ENCODE measurements at places on chromosomes 12 and 14. TPM values are rescaled to one million over a fixed set of nuclear protein-coding genes. Genes with fewer than 3 reads are reported as not detected.

Gene NTN4
- 43.1 TPM for total RNA-seq

Gene FAM186B
- not detected for total RNA-seq

Gene NPAS3
- total RNA-seq, result 1.9 TPM

Gene CCDC177
- not detected for total RNA-seq

Gene APOLD1
- 21.4 TPM for total RNA-seq

Gene NINJ2
- total RNA-seq, result not detected

Gene FAM90A1
- total RNA-seq, result 0.43 TPM

Gene LAG3
- total RNA-seq, result 0.17 TPM

Gene TTC9
- total RNA-seq, result not detected

Gene ABCD2
- not detected for total RNA-seq

Gene IL23A
- total RNA-seq, result not detected

Gene ACSS3
- 1.1 TPM for total RNA-seq

Gene DHH
- total RNA-seq, result not detected

Gene SINHCAF
- total RNA-seq, result 136 TPM
